ENCODE measurements at places on chromosomes 2 and 18.

GRCh38 chr2:39546937-39547336 lies 109.9 kb upstream of the MAP4K3 start:
- DNase-seq = no peak

DNA sequence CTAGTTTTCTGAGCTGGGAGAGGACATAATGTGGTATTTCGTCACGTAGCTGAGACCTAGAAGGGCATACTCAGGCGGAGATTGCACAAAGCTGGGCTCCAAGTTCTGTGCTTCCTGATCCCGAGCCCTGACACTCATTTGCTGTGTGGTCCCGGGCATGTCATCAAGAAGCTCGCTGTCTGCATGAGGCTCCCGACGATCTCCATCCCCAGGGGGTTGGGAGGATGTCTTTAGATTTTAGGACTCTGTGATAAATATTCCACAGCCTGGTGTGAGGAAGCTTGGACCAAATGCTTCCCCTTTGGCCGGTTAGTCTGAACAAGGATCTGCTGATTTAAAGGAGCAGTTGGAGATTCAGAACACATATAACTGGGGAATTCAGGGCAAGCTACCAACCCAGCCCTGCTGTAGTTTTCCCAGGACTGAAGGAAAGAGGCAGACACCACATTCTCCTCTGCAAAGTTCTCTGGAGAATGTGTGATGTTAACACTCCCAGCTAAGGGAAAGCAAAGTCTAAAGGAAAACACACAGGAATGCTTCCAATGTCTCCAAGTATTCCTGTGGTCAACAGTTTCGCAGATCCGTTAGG lies 2.3 kb downstream of the KCNE4 start:
- no peak for DNase-seq

DNA sequence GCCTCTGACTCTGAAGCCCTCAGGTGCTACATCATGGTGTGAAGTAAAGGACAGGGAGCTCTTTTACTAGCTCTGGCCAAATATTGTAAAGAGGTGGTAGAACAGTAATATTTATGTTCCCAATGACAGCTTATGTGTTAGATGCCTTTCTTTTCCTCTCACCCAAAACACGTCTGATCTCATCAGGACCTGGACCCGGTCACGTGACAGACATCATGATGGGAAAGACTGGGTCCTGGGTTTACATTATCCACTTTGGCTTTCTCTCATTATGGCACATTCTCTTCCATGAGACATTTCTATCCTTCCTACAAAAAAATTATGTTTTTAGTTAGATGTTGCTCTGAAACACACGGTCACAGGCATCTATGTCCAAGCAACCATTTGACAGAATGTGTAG lies 548.7 kb upstream of the CDH7 start:
- no peak for DNase-seq

DNA sequence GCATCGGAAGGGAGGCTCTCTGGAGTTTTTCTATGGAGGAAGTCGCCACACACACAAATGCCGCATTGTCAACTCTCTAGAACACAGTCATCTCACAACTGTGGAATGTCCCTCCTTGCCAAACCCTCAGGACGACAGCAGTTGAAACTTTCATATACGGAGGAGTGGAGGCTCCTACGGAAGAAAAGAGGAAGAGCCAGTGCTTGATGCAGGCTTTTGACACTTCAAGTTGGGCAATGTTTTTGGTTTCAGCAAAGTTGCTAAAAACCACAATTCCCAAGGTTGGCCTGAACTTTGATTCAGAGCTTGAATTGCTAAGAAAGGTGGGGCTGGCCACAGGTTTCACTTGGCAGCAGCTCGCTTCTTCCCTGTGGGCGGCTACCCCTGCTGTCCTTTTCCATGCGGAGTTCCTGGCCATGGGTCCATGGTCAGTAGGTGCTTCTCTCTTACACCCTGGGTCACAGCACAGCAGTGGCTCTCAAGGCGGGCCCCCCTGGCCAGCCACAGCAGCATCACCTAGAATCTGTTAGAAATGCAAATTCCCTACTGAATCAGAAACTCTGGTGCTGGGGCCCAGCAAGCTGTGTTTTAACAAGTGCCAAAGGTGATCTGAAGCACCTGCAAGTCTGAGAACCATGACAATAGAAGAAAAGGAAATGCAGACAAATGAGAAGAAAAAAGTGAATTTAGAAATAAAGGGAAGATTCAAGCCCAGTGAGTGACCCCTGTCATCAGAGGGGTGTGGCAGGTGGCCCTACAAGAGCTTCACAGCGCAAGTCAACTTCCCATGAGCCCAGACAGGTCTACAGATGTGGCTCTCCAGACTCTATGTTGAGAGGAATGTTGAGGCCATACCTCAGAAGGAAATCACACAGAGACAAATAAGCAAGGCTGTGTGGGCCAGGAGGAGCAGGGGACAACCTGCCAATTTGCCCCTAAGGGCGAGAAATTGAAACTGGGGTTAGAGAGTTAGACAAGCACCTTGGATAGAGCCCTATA lies 856.4 kb downstream of the RNF144A start:
- DNase-seq = peak; percentile 20

GRCh38 chr2:42659609-42660008 lies 91.2 kb downstream of the MTA3 start:
- no peak for DNase-seq

- DNase-seq = no peak
Measured at GRCh38 chr2:165406173-165406572, 63.3 kb upstream of the CSRNP3 start.

DNA sequence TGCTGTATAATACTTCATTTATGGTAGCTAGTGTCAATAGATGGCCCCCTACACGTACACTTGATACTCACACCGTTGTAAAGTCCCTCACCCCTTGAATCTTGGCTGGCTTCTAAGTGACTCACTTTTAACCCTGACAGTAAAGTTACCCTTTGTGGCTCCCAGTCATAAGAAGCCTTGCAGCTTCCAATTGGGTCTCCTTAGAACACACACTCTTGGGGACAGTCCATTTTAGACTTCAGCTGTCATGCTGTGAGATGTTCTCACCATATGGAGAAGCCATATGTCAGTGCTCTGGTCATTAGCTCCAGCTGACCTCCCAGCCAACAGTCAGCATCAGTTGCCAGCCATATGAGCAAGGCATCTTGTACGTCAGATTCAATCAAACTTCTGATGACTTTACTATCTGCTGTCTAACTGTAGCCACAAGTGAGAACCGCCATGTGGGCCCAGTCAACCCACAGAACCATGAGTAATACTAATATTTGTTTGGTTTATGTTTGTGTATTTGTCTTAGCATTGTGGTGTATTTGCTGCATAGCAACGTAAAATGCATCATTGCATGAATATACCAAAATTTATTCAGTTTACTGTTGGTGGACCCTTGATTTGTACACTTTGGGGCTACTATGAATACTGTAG lies 68.3 kb downstream of the PTPN4 start:
- DNase-seq = no peak

- no peak for DNase-seq
Measured at GRCh38 chr2:234533626-234534025, 36.7 kb upstream of the ARL4C start.

DNA sequence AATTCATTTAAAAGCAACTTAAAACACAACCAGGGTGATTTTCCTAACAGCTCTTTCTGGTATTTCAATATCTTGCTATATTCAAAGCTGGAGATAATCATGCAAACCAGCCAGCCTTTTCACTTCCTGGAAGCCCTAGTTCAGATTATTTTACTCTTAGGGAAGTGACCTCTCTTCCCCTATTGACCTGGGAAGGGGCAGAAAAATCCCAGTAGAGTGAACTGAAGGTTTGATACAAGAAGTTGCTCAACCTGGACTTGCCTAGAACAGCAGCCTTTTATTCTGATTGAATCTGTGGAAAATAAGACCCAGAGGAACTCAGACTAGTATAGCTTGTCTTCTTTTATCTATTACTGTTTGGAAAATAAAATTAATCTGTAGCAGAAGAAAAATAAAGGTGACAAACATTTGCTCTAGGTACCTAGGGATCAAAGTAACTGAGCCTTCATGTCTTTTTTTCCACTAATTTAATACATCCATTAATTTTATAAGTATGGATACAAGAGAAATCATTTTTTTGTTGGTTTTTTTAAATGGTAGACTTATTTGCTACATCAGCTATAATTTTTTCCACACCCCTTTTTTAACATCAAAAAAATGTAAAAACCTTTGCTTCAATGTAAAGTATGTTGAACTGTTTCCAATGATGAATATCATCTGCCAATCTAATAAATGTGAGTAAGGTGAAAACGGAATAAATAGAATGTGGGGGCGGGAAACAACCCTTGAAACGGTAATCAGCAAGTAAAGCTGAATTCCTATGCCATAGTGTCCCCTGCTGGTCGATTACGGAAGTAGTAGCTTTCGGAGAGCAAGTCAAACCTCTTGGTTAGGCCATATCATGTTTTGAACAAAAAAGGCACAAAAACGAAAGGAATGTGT lies 629.9 kb downstream of the NRXN1 start:
- no peak for DNase-seq

- no peak for DNase-seq
Measured at GRCh38 chr2:241559323-241560161, 997 bp downstream of the BOK start.

DNA sequence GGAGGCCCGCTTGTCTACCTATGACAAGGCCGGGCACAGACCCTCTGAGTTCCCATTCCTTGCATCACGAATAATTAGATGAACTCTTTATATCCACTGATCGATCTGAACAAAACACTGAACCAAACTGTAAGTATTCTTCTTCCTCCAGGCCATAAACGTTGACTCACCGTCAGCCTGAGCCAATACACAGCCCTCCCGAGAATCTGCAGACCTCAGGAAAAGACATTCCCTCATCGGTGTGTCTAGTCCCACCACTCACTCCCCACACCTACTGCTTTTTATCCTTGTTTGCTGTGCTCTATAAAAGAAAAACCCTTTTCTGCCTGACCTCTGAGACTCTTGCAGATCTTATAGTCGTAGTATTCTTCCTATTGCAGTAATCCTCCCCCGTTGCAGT lies 41.0 kb downstream of the TMEM87B start:
- DNase-seq = no peak

GRCh38 chr2:118942031-118942430 lies at the start of gene MARCO:
Gene MARCO (plus strand): TSS chr2:118942194. CDS start chr2:118942301, 107 bp downstream.
- DNase-seq = no peak

DNA sequence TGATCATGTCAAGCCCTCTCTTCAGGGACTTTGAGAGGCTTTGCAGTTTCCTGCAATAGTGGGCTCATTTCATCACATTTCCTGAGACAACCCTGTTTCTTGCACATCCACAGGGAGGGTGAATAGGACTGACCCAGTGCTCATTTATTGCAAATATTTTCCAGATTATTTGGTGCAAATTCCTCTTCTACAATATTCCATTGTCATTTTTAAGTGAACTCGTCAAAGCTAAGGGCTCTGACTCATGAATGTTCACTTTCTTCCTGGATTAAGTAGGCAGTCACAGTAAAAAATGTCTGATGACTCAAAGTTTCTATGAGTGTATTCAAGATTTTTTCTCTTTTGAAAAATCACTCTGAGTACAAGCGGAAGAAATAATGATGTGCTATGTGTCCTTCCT lies 225.5 kb upstream of the GALNT5 start:
- DNase-seq = no peak

- no peak for DNase-seq
Measured at GRCh38 chr2:241193271-241193670, 4.8 kb downstream of the ANO7 start.

DNA sequence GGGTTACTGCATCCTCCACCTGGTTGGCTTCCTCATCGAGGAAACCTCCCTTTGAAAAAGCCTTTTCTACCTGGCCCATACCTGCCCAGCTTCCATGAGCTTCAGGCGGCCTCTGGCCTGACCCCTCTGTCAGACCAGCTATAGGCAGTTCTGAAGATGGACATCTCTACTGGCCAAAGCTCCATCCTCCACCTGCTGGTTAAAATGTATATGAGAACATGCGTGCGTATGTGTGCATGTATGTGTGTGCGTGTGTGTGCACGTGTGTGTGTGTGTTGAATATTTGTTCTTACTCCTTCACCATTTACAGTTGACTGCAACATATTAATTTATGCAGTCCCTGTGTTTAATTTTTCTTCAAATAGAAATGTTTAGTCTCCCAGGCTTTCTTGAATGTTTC lies 642.4 kb upstream of the RAB6C start:
- DNase-seq = no peak

- no peak for DNase-seq
Measured at GRCh38 chr2:151193576-151193975, 68.1 kb downstream of the RBM43 start.

DNA sequence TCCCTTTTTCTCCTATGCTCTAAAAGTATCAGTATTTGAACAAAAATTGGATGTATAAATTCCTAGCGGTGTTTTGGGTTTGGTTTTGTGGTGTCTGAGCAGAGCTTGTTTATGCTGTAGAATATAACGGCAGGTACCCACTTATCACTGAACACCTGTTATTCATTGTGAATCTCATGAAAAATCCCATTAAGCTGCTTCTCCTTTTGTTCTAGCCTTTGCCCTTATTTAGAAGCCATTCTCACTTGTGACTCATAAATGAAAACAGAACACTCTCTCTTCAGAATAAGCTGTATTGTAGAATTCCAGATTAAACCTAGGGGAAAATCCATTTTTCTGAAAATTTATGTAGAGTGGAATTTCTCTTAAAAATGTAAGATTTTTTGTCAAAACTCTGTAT lies 104.0 kb downstream of the PRPF40A start:
- DNase-seq = no peak

- peak; percentile 11 for DNase-seq
Measured at GRCh38 chr18:13051159-13051558, 60.0 kb downstream of the CEP192 start.

- no peak for DNase-seq
Measured at GRCh38 chr2:235218486-235218907, 266.7 kb downstream of the SH3BP4 start.

- no peak for DNase-seq
Measured at GRCh38 chr2:109382226-109382895, 231.4 kb downstream of the SEPTIN10 start.

DNA sequence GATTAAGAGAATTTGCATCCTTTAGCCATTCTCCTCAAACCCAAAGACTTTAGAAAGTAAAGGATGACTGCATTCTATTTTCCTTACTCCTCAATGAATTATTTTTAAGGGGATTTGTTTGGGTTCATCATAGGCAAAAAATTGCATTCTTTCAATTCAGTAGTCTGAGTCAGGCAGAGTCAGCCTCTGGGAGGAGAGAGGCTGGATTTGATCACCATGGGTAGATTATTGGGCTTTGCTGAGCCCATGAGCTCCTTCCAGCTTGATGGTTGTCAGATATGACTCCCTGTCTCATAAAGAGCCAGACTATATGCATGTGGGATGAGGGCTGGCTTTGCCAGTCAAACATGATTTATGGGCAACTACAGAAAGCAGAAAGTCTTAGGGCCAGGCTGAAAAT lies 101.2 kb downstream of the KCNS3 start:
- DNase-seq = no peak

- DNase-seq = no peak
Measured at GRCh38 chr2:12116228-12116750, 369.9 kb downstream of the LPIN1 start.

Data from stimulated activated CD4-positive, alpha-beta T cell treated with anti-CD3 and anti-CD28 coated beads, Interleukin-1b, Interleukin-23, amount 100 ng/mL, for 24 hours (primary cell).